NK-92 treated with Interleukin-12 subunit alpha and Interleukin-12 subunit beta, amount 100 ng/mL, for 24 hours (cell line): ENCODE measurements at places on chromosomes 6 and 20.

GRCh38 chr20:32988008-32988407 lies 16.2 kb downstream of the SUN5 start:
- DNase-seq = no peak

DNA sequence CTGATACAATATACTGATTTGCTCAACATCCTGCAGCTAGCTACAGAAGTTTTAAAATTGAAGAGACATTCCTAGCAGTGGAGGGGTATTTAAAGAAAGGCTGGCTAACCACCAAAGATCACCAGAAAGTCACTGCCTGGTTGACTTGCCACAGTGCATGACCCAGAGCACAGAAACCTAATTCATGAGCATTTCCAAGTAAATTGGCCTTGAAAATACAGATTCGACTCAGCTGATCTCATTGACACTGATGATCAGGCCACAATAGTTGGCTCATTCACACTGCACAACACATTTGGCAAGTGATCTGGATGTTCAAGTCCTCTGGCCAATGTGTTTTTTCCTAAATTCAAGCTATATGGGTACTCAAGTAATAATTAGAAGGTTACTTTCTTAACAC lies 13.3 kb upstream of the TDRD6 start:
- DNase-seq = no peak

- no peak for DNase-seq
Observed at GRCh38 chr6:112502351-112503090, 155.4 kb downstream of the RFPL4B start.

DNA sequence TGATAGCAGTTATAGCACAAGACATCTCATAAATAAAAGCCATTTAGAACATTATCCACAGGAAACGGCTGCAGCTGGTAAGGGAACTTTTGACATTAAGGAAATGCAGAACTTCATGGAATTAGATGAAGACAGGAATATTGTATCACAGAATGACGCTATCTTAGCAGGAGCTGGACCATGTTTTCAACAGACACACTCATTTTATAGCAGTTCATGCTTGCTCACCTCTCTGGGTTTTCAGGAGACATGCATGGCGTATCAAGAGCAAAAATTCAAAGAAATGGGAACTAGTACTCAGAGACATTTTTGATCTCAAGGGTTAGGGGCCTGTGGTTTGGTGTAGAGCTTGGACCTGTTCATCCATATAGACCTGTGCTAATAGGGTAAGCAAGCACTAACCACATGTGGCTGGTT lies 125.0 kb downstream of the FYN start:
- no peak for DNase-seq

GRCh38 chr6:118649918-118650581 lies 1.3 kb downstream of the CEP85L start:
- no peak for DNase-seq

- no peak for DNase-seq
Observed at GRCh38 chr20:39810309-39810708, 848.2 kb downstream of the DHX35 start.

DNA sequence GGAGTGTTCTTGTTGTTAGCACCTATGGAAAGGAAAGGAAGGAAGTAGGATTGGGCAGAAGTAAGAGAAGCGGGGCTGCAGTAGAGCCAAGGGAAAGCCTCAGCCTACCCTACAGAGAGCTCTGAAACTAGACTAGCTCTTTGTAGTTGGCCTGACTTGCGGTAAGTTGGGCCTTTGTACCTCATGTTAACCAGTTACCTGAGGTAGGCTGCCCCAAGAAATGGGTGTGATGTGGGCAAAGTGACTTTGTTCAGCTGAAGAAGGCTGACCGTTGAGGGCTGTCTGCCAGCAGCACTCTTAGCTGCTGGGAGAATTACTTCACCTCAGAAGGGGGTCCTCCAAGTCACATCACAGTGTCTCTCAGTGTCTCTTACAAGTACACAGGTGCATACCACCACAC lies 54.9 kb upstream of the FAM184A start:
- DNase-seq = no peak

GRCh38 chr20:3826420-3826819 lies 6.1 kb downstream of the AP5S1 start:
- DNase-seq = no peak

GRCh38 chr6:29745855-29746449 lies 22.7 kb downstream of the HLA-F start:
- DNase-seq = no peak

DNA sequence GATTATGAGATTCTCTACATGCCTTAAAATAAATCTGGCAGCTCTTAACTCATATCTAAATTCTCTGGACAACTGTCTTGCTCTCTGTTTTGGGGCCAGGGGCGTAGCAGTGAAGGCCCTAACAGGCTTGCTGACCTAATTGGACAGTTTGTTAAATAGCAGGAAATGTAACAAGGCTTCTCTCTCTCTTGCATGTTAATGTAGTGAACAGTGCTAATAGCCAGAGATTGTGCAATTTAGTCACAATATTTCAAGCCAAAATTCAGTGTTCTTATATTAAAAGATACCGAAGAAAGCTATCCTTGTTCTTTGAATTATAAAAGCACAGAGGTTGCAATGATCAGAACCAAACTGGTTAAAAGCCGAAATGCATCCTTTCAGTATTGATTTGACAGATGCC lies 3.0 kb downstream of the PPP1R3D start:
- DNase-seq = no peak

DNA sequence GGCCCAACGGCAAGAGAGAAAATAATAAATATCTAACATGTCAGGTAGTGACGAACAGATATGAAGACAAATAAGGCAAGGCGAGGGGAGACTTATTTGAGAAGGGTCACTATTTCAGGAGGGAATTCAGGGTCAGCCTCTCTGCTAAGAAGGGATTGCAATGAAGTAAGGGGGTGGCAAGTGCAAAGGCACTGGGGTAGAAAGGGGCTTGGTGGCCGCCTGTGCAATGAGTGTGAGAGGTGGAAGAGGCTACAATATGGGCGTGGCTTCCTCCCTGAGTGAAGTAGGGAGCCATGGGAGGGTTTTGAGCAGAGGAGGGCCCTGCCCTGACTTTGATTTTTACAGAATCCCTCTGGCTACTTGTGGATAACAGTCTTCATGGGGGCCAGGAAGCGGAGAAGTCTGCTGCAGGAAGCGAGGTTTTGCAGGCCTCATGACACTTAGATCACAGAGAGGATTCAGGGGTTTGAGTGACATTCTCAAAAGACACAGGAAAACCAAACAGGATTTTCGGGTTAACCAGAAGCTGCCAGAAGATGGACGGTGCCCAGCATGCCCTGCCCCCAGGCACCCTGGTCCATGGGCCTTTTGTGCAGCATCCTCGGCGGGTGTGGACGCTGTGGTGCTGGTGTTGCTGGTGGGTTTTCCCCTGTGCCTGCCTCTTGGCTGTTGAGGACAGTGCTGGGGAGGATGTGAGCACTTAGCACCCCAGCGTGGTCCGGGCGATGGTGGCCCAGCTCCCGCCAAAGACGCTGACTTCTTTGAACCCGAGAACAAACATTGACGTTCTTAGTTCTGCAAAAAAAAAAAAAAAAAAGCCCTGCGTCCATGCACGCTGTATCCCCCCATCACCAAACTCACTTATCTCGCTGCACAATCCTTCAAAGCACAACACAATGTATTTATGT lies 124.2 kb upstream of the PTPN1 start:
- DNase-seq = peak; percentile 96

GRCh38 chr6:64294034-64294433 lies 658.4 kb downstream of the PHF3 start:
- DNase-seq = no peak

- peak; percentile 3 for DNase-seq
Observed at GRCh38 chr6:46848684-46849360, 55.6 kb downstream of the MEP1A start.

DNA sequence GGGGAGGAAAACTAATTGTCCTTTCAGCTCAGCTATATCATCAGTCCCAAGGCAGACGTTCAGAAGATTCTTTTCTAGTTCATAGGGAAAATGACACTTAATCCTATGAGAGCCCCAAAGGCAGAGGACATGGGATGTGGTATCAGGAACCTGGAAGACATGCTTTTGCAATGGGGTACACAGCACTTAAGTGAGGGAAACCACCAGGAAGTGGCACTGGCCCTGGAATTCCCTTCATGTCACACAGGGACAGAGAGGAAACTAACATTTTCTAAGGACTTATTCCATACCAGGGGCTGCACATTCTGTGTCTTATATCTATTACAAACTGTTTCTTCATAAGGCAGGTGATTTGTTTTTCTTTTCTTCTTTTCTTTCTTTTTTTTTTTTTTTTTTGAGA lies 28.2 kb downstream of the VPS52 start:
- DNase-seq = no peak

- DNase-seq = peak; percentile 25
Observed at GRCh38 chr20:32521780-32522525, 63.2 kb downstream of the NOL4L start.

DNA sequence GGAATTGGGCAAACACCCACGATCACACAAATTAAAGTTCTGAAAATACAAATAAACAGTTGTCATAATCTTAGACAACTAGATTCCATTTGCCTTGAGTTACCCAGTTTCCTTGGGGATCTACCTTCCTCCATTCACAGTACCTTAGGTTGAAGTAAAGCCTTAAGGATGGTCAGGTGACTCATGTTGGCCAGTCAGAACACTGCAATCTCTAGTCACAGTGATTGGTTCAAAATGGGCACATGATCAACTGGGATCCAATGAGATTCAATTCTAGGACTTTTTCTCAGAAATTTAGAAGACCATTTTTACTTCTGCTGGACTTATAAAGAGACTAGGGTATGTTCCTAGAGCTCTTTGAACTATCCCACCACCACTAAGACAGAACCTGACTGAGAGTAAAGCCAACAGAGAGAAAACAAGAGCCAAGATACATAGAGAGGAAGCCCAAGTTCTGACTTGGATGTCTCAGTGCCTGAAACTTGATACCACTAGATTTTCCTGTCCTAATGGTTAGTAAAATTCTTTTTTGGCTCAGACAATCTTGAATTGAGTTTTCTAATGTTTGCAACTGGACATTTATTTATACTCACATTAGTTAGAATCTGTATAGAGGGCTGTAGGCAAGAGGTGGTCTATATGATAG lies 8.6 kb upstream of the CLIC5 start:
- no peak for DNase-seq

DNA sequence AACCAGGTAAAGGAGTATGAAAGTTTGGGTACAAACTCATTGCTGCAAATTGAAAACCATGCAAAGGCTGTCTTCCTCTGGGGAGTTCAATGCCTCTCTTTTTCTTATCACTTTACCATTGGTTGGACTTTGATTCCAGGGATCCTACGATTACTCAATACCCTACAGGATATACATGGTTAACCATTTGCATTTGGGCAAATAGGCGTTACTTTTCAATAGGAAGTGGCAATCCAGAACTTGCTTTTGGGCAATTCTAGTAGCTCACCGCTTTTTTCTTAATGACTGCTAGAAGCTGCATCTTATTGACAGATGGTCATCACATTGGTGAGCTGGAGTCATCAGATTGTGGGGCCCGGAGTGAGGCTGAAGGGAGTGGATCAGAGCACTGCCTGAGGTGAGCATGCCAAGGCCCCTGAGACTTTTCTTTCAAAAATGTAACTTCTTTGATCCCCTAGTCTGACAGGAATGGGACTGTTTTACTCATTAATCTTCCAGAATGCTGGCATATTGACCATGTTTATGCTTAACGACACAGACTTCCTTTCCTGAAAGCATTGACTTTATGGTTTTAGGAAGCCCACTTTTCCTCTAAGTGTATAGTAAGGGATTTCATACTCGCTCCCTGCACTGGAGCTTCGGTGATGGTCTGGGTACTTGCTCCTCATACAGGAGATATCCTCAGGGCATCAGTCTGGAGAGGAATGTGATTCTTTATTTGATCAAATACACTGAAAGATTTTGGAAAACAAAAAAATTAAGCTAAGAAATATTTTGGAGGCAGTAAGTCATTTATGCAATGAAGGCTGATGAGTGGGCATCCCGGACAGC lies at the start of gene CCR6:
Gene CCR6, plus strand, starts transcription at position 270 of the 831 bp plus-strand sequence. CDS start 13,039 bp downstream, outside the sequence.
- DNase-seq = no peak

DNA sequence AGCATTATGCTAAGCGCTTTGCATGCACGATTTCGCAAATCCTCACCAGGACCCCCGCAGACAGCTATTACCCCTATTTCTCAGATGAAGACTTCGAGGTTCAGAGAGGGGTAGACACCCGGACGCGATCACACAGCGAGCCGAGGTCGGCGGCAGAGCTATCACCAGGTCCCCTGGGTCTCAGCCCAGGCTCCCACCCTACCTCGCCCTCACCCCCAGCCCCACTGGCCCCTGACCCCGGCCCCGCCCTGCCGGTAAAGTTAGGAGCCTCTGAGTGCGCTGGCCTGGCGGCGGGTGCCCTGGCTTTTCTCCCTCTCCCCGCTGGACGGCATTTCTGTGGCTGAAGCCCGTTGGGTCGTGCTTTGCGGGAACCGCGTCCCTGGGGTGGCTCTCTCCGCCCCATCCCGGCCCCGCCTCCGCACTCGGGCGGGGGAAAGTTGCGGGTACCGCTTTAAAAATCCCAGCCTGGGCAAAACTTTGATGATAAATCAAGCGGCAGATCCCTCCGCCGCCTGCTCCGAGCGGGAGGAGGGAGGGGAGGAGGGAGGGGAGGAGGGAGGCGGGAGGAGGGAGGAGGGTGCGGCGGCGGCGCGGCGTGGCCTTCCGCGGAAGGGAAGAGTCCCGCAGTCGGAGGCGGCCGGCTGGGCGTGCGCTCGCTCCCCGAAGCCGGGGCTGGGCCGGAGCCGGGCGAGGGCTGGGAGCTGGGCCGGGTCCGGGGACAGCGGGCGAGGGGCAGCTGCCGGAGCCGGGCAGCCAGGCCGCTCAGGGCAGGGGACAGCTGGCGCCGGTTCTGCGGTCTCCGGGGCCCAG lies at the start of gene VSTM2L:
Gene VSTM2L, plus strand, starts transcription at position 624 of the 810 bp plus-strand sequence. CDS start 224 bp downstream, outside the sequence.
- DNase-seq = no peak

DNA sequence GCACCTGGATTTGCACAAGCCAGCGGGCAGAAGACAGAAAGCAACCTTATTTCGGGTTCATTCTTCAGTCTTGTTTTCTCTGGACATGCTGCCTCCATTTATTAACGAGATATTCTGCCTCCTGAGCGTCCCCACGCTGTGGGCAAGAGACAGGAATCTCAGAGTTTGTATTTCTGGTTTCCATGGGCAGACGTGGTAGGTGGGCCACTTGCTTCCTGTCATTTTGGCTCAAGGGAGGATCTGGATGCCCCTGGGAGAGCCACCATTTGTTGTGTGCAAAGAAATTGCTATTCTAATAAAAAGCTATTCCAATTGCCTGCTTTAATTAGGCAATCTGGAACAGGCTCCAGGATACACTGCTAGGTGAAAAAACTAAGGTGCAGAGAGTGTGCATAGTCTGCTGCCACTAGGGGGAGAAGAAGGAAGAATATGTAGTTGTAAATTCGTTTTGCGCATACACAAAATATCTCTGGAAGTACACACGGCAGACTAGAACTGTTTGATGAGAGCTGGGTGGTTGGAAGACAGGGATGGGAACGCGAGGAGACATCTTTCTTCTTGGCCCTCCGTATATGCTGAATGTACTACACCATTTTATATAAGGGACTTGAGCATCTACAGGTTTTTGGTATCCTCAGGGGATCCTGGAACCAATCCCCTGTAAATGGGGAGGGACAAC lies 30.1 kb upstream of the SLC16A10 start:
- no peak for DNase-seq

GRCh38 chr6:70222439-70222749 lies 80.5 kb downstream of the COL9A1 start:
- no peak for DNase-seq
